ENCODE measurements at places on chromosomes 4 and X.

GRCh38 chr4:41569961-41570360 lies 32.0 kb downstream of the LIMCH1 start:
- DNase-seq, result no peak

DNA sequence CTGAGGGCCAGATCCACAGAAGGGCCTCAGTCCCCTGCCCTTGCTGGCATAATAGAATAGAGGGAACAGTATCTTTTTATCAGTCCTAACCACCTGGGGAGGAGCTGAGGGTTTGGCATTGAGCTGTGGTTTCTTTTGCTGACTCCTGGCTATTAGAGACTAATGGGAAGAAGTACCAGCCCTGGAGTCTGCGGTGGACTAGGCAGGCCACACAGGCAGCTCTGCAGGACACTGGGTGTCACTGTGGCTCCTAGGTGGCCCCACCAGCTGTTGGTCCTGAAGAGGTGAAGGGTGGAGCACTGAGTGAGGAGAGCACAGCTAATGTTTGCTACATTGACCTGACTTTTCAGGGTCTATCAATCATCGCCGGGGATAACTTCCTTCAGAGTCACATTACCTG lies 52.8 kb upstream of the GPC4 start:
- no peak for DNase-seq

DNA sequence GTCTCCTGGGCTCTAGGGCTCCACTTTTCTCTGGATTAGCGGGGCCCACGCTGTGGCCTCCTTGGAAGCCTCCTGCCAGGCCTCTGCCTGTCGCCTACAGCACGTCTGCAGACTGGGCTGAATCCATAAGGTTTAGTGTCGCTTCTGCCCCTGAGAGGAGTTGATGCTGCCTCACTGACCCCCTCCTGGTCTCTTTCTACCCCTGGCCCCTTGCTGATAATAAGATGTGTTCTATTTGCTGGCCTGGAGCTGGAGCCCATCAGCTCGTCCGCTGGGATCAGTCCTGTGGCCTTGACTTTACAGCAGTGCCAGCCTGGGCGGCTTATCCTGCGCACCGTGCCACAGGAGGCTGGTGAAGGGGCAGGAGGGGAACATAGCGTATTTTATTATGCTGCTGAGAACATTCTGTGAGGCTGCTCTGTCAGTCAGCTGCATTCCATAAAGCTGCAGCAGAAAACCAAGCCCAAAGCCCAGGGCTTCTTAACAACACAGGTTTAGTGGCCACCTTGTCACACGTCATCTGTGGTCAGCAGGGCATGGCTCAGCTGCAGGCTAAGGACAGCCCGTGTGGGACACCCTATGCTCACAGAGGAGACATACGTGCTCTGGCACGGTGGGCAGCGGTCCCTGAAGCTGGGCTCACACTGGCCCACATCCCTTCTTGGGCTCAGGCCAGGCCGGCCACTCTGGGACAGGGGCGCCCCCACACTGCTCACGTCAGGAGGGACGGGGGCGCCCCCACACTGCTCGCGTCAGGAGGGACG lies 29.3 kb upstream of the HGFAC start:
- DNase-seq, result no peak

- no peak for DNase-seq
These were observed 31.1 kb downstream of the RAP2C start for GRCh38 chrX:132188175-132188574.

DNA sequence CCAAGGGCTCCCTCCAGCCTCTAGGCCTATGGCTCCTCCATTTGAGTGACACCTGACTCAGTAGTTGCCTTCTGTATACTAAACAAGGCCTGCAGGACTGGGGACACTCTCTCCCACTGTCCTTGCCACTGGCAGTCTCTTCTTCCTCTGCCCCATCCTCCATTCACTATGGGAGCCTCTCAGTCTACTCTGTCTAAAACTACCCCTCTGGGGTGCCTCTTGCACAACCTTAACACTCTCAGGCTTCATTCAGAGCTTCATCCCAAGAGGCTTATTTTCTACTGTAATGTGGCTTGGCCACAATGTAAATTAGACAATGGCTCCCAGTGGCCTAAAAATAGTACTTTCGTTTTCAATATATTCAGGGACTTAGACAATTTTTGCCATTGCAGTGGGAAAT lies 133.0 kb downstream of the ZC4H2 start:
- DNase-seq, result no peak

- DNase-seq, result no peak
These were observed 6.4 kb upstream of the ZNF674 start for GRCh38 chrX:46551494-46552128.

DNA sequence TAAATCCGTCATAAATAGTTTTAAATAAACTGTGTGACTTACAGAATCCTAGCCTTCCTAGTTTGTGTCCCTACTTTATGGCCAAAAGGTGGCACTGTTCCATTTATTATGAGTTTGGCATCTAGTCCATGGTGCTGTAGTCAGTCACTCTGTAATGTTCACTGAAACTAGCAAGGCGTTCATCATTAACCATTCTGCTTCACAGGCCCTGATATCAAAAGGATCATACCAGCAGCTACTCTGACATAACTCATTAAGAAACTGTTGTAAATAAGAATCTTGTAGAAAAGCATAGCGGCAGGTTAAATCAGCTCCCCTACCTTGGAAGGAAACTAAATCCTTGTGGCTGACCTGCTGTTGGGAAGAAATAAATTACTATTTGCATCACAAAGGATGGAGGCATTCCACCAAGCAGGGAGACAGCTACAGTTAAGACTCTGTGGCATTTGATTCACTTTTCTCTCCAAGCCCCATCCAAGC lies 919.6 kb upstream of the DIAPH2 start:
- no peak for DNase-seq

DNA sequence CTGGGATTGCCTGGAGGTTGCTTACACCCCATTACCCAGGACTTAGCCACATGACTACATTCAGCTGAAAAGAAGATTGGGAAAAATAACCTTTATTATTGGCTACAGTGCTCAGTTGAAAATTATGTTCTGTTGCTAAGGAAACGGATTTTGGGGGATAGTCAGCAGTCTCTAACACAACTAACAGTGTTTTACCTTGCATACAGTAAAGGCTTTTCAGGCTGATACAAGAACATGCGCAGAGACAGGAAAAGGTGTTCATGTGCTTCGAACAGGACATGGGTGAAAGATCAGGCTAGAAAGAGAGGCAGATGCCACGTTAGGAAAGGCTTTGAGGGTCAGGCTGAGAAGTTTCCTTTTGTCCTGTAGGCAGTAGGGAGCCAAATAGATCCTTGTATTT lies 14.8 kb upstream of the RHOH start:
- DNase-seq, result no peak

DNA sequence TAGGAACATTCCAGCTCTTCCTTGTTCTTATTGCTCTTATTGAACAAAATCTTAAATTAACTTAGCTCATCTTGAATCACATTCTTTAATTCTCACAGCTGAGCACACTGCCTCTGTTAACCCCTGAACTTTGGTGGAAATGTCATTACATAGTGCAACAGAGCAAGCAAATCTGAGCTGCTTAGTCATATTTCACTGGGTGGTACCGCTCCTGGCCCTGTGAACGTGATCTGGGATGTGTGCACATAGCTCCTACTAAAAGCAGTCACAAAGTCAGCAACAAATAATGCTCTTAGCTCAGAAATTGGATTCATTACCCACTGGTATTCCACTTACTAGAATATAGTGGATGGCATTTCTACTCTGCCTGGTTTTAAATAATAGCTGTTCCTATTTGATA lies 27.9 kb downstream of the ARHGEF6 start:
- no peak for DNase-seq
